ENCODE measurements at places on chromosomes 11 and 22. TPM values are rescaled to one million over a fixed set of nuclear protein-coding genes. Genes with fewer than 3 reads are reported as not detected.

Gene FGF4
- 0.59 TPM for total RNA-seq

Gene GSTT2
- total RNA-seq, result 0.24 TPM

Gene SERHL2
- total RNA-seq, result 2.7 TPM

Gene FUT4
- total RNA-seq, result 5.4 TPM

- no peak overlapping the region for H3K4me3 ChIP-seq
- H3K36me3 ChIP-seq, result no peaks in the 10 kb centered on the region
- H3K4me1 ChIP-seq, result no peaks in the 10 kb centered on the region
- DNase-seq, result no peak
These were observed 1.5 kb downstream of the CACNG2 start for GRCh38 chr22:36701965-36702621.

GRCh38 chr11:92505689-92506088 lies 281.1 kb downstream of the FAT3 start:
- H3K4me1 ChIP-seq, result peaks cover 12% of the 10 kb centered on the region
- no peak overlapping the region for H3K27ac ChIP-seq
- H3K4me3 ChIP-seq, result no peak overlapping the region
- no peak for DNase-seq
- H3K36me3 ChIP-seq, result 0 out of 3 replicates have a peak, but pooled peaks cover 2% of the 10 kb centered on the region
- H3K27me3 ChIP-seq, result no peaks in the 10 kb centered on the region

DNA sequence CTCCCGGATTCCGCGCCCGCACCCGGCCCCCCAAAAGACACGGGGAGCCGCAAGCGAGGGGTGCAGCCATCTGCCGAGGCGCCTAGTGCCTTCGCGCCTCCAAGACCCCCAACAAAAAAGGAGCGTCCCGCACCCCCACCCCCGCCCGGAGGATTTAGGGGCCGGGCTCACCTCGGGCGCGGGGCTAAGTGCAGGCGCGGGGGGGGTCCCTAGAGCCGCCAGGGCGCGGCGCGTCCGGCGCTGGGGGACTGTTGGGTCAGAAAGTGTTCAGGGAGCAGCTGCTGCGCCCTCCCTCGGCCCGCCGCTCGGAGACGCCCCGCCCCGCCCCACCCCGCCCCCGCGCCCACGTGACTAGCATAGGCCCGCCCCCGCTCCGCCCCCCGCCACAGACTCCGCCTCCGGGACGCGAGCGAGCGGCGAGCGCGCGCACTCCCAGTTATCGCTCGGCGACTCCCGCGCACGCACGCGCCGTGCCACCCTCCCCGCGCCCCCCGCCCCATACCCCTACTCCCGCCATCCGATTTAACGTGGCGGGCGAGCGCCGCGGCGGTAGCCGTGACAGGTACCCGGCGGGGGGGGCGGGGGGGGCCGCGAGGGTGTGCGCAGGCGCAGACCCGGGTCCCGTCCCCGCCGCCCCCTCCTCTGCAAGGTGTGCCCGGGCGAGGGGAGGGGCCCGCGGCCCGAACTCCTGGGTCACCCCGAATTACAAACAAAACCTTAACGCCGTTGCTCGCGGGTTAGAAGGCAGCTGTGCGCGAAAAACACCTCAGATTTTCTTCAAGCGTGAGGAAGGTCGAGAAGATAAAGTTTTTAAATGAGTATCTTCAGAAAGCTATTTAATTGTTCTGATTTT lies 56.2 kb downstream of the KCNJ4 start:
- H3K36me3 ChIP-seq, result no peaks in the 10 kb centered on the region
- no peak overlapping the region for H3K27ac ChIP-seq
- no peaks in the 10 kb centered on the region for H3K27me3 ChIP-seq
- peak; percentile 92 for DNase-seq

- no peak overlapping the region for H3K27ac ChIP-seq
- no peak overlapping the region for H3K4me3 ChIP-seq
- DNase-seq, result no peak
- H3K27me3 ChIP-seq, result no peaks in the 10 kb centered on the region
These were observed 450.4 kb downstream of the BRD1 start for GRCh38 chr22:49377306-49377705.
